ENCODE measurements at places on chromosomes 5 and 9. TPM values are rescaled to one million over a fixed set of nuclear protein-coding genes. Genes with fewer than 3 reads are reported as not detected.

Gene KIF12
- total RNA-seq = not detected

Gene TTC23L
- total RNA-seq = not detected

Gene SHISAL2B
- not detected for total RNA-seq

DNA sequence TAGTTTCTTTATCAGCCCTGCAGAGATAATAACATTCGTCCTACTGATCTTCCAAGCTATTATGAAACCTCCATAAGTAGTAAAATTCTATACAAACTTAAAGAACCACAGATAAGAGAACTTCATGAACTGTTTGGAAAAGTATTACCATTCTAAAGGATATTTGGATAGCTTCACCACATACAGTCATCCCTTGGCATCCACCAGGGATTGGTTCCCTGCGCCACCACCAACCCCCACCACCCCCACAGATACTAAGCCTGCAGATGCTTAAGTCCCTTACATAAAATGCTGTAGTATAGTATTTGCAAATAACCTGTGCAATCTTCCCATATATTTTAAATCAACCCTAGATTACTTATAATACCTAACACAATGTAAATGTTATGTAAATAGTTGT, 61.4 kb upstream of the SHISAL2B start:
- no peak for DNase-seq

GRCh38 chr9:107481035-107481434, 8.5 kb downstream of the KLF4 start:
- no peak for DNase-seq

DNA sequence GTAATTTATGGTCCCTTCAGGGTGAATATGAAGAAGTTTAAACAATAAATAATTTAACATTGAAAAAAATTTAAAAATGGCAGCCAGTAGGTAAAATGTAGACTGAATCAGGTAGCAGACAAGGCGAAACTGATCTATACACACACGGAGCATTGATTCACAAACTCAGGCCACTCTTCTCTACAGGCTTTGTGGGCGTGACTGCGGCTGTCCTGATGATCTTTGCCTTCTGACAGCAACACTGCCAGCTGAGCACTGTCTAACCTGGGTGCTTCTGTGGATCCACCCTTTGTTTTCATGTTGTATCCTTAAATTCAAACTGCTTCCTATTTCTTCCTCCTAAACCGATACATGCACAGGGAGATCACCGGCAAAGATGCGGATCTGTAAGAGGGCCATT, 315.4 kb upstream of the ADCY2 start:
- DNase-seq = no peak

GRCh38 chr5:92119110-92119509, 736.0 kb upstream of the ARRDC3 start:
- no peak for DNase-seq

- DNase-seq = no peak
Observed at GRCh38 chr5:154948313-154948712, 7.4 kb downstream of the MRPL22 start.

- no peak for DNase-seq
Observed at GRCh38 chr5:169339869-169340268, 38.9 kb upstream of the SLIT3 start.

- DNase-seq = no peak
Observed at GRCh38 chr5:13250464-13251291, 693.8 kb downstream of the DNAH5 start.

DNA sequence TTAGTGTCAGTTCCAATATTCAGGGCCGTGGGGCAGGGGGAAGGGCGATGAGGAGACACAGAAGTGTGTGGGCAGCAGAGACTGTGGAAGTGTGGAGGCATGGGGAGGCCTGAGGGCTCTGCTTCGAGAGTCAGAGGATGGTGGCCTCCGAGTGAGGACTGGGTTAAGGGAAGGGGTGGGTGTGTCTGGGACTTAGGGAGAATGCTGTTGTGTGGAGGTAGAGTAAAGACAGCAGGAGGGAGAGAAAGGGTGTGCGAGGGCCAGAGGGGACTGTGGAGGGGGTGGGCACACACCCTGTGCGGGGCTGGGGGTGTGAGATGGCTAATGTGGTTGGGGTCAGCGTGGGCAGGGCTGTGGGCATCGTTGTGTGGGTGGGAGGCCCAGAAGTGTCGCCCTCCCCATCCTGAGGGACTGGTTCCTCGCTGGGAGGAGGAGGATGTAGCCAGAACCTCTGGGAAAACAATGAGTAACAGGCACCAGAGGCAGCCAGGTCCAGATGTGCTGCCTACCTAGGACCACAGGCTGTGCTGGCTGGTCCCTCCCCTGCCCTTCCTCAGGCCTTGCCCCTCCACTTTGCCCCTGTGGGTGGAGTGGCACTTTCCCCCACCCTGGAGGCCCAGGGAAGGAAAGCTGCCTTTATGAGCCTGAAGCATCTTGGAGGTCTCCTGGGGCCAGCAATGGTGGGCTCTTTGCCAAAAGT, 4.2 kb downstream of the USP20 start:
- no peak for DNase-seq

Data from Right ventricle myocardium inferior (tissue), 1 donor.